Left forelimb (tissue), 1 donor: ENCODE measurements at places on chromosomes 13 and 19.

DNA sequence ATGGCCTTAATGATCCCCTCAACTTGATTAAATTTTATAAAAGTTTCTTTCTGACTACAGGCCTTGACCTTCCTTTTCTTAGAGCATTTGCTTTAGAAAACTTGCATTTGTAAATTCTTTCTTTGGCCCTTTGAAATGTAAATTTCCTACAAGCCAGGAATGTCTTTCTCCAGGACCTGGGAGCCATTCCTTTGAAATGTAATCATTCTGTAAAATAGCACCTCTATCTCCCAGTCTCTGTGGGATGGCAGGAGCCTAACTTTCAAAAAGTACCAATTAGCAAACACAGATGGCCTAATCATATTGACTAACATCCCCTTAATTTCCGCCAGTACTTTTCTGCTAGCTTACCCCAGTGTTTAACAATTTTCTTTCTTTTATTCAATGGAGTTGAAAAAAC is 1394.2 kb upstream of the ATXN8OS start:
- DNase-seq: no peak

DNA sequence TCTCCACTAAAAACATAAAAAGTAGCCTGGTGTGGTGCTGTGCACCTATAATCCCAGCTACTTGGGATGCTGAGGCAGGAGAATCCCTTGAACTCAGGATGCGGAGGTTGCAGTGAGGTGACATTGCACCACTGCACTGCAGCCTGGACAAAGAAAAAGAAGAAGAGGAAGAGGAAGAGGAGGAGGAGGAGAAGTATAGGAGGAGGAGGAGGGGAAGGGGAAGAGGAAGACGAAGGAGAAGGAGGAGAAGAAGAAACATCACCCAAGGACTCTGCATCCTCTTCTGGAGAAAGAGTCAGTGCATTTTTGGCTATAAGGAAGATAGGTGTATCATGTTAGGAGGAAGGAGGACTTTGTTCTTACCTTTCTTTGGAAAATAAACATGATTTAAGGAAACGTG is 13.0 kb upstream of the FPR3 start:
- DNase-seq: no peak

GRCh38 chr19:40718774-40719391 is 2.0 kb downstream of the ITPKC start:
- DNase-seq: no peak

DNA sequence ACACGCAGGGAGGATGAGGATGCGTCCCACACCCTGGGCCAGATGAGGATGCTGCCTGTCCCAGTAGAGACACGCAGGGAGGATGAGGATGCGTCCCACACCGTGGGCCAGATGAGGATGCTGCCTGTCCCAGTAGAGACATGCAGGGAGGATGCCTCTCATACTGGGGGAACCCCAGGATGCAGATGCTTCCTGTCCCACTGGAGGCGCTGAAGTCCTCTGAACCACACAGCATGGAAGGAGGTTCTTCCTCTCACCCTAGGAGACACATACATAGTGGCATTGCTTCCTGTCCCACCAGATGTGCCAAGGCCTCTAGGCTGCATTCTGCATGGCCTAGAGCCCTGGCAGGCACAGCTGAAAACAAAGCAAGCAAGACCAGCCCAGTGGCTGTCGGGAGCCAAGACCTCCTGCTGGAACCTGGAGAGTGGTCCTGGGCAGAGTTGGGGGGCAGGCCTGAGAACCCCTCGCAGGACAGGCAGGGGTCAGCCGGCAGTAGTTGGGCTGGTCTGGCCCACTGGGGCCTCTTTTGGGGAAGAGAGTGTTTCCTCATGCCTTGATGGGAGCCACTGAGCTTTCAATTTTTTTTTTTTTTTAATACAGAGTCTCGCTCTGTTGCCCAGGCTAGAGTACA is 4.3 kb downstream of the HPN start:
- no peak for DNase-seq

- DNase-seq: no peak
Measured at GRCh38 chr19:49807904-49808675, 5.0 kb downstream of the FUZ start.

DNA sequence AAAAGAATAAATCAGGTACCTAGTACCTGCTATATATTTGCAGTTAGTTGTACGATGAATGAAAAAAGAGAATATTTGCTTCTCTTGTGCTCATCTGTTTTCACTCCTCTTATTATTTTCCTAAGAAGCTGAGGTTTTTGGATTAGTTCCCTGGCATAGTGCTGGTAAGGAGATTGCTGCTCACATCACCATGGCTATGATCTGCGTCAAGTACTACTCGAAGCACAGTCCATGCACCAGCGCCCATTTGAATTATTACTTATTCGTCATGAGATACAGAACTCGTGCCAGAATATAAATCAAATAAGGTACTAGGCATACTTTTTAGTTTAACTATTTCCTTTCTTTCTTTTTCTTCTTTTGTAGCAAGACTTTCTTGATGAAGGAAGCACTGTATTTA is 7.1 kb downstream of the SERTM1 start:
- no peak for DNase-seq

DNA sequence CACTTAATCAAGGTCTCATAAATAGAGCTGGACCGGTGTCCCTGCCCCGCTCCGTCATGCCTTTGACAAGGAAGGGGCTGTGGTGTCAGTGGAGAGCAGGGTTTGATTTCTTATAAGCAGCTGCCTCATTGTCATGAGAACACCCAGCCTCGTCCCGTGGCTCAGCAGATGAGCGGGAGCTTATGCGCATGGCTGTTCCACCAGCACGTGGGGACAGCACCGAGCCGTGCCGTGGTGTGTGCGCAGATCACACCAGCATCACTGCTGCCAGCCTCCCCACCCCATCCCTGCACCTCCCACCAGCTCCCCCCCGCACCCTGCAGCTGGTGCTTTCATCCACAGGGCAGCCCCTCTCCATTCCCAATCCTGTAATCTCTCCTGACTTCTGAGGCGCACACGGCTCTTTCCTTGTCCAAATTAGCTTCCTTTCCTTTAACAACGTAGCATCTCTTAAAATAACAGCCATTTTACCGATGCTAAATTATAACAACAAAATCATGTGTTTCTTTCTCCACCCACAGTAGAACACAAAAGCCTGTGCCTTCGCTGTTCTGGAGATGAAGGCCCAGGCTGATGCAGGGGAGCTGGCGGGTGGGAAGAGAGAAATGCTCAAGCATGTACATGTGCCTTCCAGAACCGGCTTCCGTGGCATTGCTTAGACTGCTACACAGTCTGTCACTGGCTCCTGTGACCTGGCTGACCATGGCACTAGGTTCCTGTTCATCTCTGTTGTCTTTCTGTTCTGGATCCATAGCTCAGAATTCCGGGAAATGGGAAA is 96.8 kb downstream of the RAB20 start:
- DNase-seq: no peak

DNA sequence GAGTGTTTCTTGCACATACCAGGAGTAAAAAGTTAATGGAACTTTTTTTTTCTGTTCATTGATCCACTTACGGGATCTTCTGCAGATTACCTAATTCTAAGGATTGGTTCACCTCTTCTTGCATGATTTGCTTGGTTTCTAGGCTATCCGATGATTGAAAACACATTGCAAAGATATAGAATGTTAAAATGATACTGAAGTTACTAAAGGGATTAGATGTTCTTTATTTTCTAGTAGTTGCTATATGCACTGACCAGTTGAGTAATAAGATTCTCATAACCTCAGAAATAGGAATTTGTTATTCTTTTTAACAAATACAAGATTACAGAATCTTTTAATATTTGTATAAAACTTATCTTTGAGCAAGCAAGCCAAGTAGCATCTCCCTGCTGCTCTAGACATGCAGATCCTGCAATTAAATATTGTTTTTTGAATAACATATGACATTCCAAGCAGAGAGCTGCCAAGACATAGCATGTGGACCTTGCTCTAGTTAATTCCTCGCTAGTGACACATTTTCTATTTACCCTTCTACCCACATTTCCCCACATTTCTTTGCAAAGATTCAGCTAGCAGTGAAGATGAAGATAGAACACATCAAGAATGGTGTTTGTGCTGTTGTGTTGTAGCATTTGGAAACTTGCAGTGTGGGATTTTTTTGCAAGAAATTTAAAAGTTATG is 51.7 kb upstream of the RNF113B start:
- no peak for DNase-seq

DNA sequence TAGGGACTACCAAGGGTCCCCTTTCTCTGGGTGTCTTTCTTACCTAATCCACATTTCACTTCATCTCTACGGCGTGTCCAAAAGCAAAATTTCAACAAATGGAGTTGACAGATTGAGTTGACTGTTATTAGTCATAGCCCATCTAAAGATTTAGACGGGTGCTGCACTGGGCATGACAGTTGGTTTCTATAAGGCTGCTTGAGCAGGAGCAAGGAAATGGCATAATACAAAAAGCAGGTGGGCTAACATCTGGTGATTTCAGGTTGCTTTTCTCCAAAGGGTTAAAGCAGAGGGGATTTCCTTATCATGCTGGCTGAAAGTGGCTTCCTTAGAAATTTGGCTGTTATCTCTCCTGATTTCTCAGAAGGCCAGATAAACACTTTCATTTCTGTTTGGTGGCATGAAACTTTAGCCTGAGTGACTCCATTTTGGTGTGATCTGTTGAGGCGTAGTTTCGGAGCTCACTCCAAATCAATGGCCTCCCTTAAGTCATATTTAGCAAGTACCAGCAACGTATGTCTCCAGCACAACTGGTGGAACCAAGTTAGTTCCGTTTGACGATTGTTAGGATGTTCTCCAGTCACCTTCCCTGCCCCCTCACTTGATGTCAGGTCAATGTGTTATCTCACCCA is 440.4 kb downstream of the FGF9 start:
- no peak for DNase-seq

DNA sequence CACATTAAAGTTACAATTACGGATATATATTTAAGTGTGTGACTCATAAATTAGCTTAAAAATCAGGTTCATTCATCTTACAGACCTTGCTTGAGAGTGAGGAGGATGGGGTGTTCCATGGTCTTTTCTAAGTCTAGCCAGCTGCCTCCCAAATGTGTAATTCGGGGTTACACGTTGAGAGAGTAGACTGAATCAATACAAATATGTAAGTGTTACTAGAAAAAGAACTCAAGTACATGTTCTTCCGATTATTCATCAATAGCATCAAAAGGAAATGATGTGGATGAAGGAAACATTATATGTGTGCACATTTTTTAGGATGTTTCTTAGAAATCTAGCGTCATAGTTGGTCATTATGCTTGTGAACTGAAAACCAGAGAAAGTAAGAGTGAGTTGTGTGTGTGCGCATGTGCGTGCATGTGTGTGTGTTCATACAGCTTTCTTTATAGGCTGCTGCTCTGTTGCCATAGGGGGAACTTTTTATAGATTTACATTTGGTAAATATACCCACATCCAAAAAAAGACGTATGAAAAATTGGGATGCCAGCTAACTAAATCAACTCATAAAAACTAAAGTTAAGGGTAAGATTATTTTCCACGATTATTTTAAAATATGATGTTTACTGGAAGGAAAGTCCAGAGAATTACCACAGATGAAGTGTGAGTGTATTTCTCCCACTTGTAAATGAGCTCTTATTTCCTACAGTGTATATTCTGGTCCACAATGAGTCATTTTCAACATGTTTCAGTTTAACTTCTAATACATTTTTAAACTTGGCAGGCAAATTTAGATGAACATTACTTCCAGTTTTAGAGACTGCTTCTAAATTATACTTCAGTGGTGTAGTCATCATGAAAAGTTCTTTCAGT is 82.4 kb downstream of the PIBF1 start:
- DNase-seq: no peak

DNA sequence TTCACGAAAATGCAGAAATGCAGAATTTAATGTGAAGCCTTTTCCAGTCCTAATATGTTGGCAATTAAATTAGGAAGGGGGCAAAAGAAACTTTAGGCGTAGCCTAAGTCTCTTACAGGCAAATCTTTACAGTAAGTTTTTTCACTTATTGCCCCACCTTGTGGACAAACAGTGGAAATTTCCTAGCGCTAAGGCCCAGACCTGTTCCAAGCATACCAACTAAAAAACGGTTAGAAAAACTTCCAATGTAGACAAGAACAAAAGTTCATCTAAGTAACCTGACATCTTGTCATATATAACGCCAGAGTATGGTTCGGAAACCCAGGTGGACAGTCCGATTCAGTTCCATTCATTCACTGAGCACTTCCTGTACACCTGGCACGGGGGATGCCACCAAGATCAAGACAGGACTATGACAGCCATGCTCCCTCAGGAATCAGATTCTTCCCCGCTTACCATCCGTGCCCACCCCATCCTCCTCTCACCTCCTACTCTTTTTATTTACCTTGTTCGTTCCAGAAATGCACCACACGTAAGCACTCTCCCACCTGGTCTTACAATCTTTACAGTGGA is 4.9 kb downstream of the ZAR1L start:
- no peak for DNase-seq

DNA sequence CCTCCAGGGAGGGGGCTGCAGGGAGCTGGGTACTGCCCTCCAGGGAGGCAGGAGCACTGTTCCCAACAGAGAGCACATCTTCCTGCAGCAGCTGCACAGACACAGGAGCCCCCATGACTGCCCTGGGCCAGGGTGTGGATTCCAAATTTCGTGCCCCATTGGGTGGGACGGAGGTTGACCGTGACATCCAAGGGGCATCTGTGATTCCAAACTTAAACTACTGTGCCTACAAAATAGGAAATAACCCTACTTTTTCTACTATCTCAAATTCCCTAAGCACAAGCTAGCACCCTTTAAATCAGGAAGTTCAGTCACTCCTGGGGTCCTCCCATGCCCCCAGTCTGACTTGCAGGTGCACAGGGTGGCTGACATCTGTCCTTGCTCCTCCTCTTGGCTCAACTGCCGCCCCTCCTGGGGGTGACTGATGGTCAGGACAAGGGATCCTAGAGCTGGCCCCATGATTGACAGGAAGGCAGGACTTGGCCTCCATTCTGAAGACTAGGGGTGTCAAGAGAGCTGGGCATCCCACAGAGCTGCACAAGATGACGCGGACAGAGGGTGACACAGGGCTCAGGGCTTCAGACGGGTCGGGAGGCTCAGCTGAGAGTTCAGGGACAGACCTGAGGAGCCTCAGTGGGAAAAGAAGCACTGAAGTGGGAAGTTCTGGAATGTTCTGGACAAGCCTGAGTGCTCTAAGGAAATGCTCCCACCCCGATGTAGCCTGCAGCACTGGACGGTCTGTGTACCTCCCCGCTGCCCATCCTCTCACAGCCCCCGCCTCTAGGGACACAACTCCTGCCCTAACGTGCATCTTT is 7.8 kb upstream of the CEACAM5 start:
- DNase-seq: peak; percentile 28

GRCh38 chr19:28170066-28170465 is 1042.9 kb downstream of the UQCRFS1 start:
- no peak for DNase-seq

GRCh38 chr19:48833049-48833448 is 3.2 kb downstream of the HSD17B14 start:
- DNase-seq: no peak

DNA sequence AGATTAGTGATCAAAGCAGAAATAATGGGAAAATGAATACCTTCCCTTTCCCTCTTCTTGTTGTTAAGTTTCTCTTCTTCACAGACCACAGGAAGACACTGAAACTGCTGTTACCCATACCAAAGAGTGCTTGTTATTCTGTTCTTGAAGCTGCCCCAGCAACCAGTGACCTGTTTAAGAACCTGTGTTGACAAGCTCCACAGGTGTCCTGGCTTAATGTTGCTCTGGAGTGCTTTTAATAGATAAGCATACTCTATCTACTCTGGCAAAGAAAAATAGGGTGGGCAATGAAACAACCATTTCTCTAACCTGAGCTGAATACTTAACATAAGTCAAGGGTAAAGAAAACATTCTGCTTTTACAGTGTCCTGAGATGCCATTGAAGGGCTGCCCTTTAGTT is 506.7 kb upstream of the GPC6 start:
- DNase-seq: no peak
